ENCODE measurements at places on chromosomes 5 and 9. TPM values are rescaled to one million over a fixed set of nuclear protein-coding genes. Genes with fewer than 3 reads are reported as not detected.

- DNase-seq, result no peak
Observed at GRCh38 chr5:91188755-91189154, 194.4 kb downstream of the ARRDC3 start.

DNA sequence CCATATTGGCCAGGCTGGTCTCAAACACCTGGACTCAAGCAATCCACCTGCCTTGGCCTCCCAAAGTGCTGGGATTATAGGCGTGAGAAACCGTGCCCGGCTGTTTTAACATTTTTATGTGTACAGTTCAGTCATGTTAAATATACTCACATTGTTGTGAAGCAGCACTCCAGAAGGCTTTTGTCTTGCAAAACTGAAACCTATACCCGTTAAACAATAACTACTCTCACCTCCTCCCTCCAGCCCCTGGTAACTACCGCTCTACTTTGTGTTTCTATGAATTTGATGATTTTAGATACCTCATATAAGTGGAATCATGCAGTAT lies 23.1 kb upstream of the SHB start:
- DNase-seq, result no peak

- DNase-seq, result no peak
Observed at GRCh38 chr5:124871303-124871702, 124.9 kb upstream of the ZNF608 start.

GRCh38 chr9:121765021-121765950 lies 113.9 kb downstream of the DAB2IP start:
- no peak for DNase-seq

CAAP1 gene
- 28.8 TPM for total RNA-seq

- DNase-seq, result no peak
Observed at GRCh38 chr5:42813533-42813932, 1.8 kb upstream of the SELENOP start.

PCDHB9 gene
- 0.47 TPM for total RNA-seq

- no peak for DNase-seq
Observed at GRCh38 chr5:43941806-43942205, 338.8 kb downstream of the NNT start.

GRCh38 chr5:179273073-179273435 lies 72.2 kb downstream of the ADAMTS2 start:
- no peak for DNase-seq
